Lung microvascular endothelial cell (primary cell): ENCODE measurements at places on chromosomes 4 and X. TPM values are rescaled to one million over a fixed set of nuclear protein-coding genes. Genes with fewer than 3 reads are reported as not detected.

- DNase-seq = peak; percentile 20
These were observed 98.8 kb downstream of the CDS1 start for GRCh38 chr4:84681486-84682274.

DNA sequence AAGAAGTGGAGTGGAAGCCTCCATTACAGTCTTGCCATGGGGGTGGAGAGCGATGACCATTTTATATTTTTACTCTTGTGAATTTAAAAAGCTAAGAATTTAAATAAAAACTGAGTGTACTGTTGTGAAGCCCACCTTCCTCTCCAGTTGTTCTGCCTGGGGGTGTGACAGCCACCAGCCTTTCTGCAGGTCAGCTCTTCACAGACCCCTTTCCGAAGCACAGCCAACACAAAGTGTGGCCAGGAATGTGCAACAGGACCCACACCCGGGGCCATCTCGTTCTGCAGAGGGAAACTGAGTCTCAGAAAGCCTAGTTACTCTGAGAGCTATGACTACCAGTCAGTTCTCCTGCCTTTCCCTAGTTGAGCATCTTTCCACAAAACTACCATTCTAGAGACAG, 1.4 kb downstream of the GRPEL1 start:
- no peak for DNase-seq

GRCh38 chr4:31234494-31234893, 514.3 kb downstream of the PCDH7 start:
- DNase-seq = no peak

- peak; percentile 82 for DNase-seq
These were observed 50.1 kb downstream of the FBXW7 start for GRCh38 chr4:152485726-152486276.

GRCh38 chrX:134396174-134396573, 63.8 kb upstream of the HPRT1 start:
- peak; percentile 18 for DNase-seq

GRCh38 chrX:135477576-135477975, 42.9 kb upstream of the INTS6L start:
- DNase-seq = peak; percentile 92

GRCh38 chr4:55251896-55252295, 94.1 kb upstream of the SRD5A3 start:
- peak; percentile 39 for DNase-seq

GRCh38 chr4:42616572-42616971, 40.3 kb downstream of the ATP8A1 start:
- DNase-seq = no peak

DNA sequence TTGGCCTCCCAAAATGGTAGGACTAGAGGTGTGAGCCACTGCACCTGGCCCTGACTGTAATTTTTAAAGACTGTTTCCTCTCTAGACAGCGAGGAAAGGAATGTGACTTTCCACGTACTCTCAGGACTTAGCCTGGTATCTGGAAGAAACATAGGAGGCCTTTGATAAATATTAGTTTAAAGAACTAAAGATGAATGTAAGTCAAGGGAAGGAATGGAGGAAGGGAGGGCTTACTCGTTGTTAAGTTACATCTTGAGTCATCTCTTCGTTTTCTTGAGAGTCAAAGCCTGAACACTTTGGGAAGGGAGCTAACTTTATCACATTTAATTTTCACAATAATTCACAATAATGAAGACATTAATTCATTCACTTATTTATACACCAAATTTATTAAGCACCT, 7.2 kb upstream of the LNX1 start:
- DNase-seq = no peak

DNA sequence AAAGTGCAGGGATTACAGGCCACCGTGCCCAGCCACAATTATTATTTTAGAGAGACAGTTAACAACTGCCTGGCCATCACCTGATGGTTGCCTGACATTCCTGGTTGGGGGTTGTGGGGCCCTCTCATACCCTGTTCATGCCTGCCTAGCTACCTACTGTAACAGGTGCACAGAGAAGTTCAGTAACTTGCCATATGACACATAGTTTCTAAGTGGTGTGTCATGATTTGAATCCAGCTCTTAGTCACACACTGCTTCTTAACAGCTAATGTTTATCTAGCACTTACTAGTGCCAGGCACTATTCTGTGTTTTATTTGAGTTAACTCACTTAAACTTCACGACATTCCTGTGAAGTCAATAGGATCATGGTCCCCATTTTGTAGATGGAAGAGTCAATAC, 122.7 kb upstream of the JADE1 start:
- DNase-seq = no peak

- peak; percentile 95 for DNase-seq
These were observed 73.9 kb downstream of the IRF2 start for GRCh38 chr4:184400375-184400870.

DNA sequence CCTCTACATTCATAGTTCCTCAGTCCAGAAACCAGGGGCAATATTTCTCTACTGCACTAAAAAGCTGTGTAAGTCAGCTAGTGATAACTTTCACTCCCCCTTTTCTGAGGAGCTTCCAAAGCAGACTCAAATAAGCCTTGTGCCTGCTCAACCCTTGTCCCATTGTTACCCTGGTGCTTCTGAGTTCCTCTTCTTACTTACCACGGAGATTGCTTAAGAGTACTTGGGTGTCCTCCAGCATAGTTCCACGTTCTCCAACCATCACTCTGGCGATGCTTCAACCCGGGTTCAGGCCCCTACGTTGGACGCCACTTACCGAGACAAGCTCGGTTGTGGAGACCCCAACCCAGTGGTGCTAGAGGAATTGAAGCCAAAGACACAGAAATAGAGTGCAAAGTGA, 71.6 kb downstream of the ADAM29 start:
- DNase-seq = no peak

DNA sequence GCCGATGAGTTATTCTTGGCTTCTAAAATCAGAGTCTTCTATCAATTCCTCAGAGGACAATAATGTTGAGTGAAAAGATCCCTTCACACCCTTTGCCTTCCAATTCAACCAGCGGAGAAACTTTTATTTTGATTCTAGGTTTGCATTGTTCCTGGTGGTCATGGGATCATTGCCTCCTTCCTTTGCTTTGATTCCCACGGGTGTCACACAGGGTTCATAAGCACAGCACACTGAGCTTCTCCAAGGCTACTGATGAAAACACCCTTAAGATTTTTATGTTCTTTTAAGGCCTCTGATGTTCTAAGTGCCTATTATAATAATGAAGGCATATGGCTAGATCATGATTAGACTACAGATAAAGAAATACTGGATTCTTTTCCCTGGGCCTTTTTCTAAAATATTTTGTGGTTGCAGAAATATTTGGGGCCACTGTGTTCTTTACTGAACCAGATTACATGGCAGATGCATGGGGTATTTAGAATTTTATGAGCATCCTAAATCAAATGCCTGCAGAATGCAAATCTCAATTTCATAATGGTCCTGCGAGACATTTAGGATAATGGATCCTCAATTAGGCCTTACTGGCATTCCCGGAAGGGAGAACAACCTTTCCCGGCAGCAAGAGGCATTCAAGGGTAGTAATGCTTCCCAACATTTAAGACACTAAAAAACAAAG, 43.9 kb upstream of the FGFBP2 start:
- DNase-seq = no peak

- no peak for DNase-seq
These were observed 122.1 kb downstream of the AFF1 start for GRCh38 chr4:87056881-87057280.

DNA sequence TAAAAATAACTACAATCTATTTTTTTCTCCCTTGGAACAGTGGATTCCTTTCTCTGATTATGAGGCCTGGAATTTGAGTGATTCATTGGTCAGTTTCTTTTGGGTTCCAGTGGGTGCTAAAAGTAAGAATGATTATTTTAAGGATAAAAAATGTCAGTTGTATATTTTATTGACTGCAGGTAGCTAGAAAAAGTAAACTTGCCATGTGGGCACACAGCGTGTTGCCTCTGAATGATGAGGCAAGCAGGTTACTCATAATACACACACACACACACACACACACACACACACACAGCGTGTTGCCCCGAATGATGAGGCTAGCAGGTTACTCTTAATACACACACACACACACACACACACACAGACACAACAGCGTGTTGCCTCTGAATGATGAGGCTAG, 13.8 kb downstream of the GALNT7 start:
- DNase-seq = peak; percentile 74

DNA sequence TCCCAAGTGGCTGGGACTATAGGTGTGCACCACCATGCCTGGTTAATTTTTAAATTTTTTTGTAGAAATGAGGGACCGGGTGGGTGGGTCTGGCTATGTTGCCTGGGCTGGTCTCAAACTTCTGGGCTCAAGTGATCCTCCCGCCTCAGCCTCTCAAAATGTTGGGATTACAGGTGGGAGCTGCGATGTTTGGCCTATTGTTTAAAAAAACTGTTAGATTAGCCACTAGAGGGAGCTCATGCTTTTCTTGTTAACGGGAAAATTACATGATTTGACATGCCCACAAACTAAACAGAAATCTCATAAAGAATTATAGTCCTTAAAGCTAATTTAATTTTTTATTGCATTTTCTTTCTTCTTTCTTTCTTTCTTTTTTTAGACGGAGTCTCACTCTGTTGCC, 5.0 kb upstream of the SDAD1 start:
- DNase-seq = peak; percentile 72

- DNase-seq = peak; percentile 10
These were observed 2.8 kb upstream of the SAP30 start for GRCh38 chr4:173367946-173368345.

Gene RBM47
- under 0.01 TPM in 1 of 2 replicates, not detected in the other for total RNA-seq

Gene MAGEA11
- total RNA-seq = under 0.01 TPM in 1 of 2 replicates, not detected in the other

Gene ADH1B
- total RNA-seq = under 0.01 TPM in 2 replicates

Gene TCEAL5
- total RNA-seq = not detected in 2 replicates

Gene DUSP21
- not detected in 2 replicates for total RNA-seq

Gene XK
- not detected in 2 replicates for total RNA-seq

Gene NPY1R
- under 0.01 TPM in 1 of 2 replicates, not detected in the other for total RNA-seq

Gene ATXN3L
- total RNA-seq = not detected in 2 replicates

Gene USP17L28
- not detected in 2 replicates for total RNA-seq
